ENCODE measurements at places on chromosomes 4 and X.

- DNase-seq: peak; percentile 54
Observed at GRCh38 chrX:123475068-123475724, 257.7 kb downstream of the THOC2 start.

- DNase-seq: no peak
Observed at GRCh38 chr4:40337523-40337922, 2.4 kb downstream of the CHRNA9 start.

DNA sequence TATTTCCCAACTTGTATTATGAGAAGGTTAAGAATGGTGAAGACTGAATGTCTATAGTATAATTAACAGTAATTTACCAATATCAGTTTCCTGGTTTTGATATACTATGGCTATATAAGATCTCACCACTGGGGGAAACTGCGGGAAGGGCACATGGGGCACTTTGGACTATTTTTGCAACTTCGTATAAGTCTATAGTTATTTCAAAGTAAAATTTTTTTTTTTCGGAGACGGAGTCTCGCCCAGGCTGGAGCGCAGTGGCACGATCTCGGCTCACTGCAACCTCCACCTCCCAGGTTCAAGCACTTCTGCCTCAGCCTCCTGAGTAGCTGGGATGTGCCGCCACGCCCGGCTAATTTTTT is 46.1 kb downstream of the CXorf58 start:
- no peak for DNase-seq

- peak; percentile 24 for DNase-seq
Observed at GRCh38 chr4:80221161-80221560, 23.9 kb downstream of the PRDM8 start.

GRCh38 chrX:29746326-29746725 is 469.0 kb upstream of the MAGEB2 start:
- peak; percentile 66 for DNase-seq

DNA sequence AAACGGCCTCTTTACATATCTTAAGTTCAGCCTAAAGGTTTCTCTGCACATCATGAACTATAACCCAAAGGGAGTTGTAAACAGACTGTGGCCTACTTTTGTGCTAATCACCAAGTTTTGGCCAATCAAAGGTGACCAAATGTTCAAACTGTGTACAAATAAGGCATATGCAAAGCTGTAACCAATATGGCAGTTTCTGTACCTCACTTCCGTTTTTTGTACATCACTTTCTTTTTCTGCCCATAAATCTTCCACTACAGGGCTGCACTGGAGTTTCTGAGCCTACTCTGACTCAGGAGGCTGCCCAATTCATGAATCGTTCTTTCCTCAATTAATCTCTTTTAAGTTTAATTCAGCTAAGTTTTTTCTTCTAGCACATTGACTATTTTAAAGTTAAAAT is 318.7 kb downstream of the SLC7A11 start:
- no peak for DNase-seq

- no peak for DNase-seq
Observed at GRCh38 chrX:107448625-107448997, 841 bp upstream of the FRMPD3 start.

DNA sequence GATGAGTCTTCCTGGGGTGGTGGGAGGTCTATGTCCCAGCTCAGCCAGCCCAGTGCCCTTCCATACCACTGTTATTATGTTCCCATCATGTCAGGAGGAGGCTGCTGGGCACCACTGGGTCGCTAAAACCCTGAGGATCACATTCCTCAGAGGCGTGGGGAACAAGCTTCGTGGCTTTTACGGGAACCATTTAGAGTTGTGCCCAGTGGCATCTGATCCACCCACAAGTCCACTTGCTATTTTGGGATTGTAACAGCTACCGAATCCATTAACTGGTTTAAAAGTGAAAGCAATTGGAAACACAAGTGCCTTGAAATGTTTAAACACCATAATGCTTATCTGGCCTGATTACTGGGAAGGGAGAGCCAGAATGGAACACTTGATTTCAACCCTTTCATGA is 13.1 kb upstream of the CCKAR start:
- DNase-seq: peak; percentile 34

GRCh38 chr4:151292038-151292437 is 15.1 kb downstream of the PRSS48 start:
- no peak for DNase-seq

DNA sequence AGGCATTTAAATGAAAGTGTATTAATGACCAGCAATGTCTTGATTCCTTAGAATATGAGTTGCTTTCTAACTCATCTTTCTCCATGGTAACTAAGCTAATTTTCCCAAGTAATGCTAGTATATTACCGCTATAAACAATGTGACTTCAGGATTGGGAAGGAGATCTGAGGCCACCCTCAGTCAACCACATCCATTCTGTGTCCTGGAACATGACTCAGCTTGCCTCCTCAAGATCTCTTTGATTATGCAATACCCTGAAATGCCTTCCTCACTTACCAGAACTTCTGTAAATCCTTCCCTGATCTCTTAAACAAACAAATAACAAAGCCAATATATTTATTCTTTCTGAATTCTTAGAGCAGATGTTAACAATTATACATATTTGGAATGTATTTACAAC is 1495.5 kb downstream of the PCDH18 start:
- DNase-seq: peak; percentile 78

DNA sequence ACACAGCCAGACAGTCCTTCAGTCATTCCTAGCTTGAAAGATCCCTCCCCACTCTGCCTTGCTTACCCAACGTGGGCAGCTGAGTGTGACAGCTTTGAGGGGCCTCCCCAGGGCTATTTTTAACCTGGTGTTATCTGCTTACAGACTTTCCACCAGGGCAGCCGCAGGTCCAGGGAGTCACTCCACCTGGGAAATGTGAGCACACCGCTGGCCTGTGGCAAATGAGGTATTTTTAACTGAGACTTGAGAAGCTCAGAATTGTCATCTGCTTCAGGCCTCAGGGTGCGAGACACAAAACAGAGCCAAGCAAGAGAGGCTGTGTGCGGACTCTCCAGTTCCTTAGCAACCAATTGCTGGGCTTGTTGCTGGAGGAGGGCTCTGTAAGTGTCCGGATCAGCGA is 13.0 kb downstream of the CORIN start:
- DNase-seq: no peak

- peak; percentile 24 for DNase-seq
Observed at GRCh38 chrX:108306086-108306485, 132.1 kb downstream of the COL4A6 start.

DNA sequence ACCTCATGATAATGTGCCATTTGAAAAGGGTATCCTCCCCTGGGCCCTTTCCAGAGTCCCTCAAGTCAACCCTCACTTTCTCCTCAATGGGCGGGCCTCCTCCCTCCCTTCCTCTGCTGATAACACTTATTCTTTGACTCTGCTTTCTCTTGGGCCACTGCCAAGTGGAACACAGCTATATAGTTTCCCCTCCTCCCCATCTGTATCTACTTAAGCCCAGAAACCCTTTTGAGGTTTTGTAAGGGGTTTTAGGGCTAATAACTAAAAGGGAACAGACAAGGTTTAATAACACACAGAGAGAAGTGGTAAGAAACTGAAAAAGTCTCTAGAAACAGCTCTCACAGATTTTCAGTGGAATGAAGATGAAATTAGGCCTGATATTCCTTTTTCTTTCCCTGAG is 116.7 kb downstream of the GPC3 start:
- DNase-seq: no peak

GRCh38 chr4:140052050-140052449 is 101.9 kb downstream of the MAML3 start:
- DNase-seq: peak; percentile 58

- peak; percentile 59 for DNase-seq
Observed at GRCh38 chr4:140952717-140953116, 180.6 kb downstream of the RNF150 start.

GRCh38 chr4:53055274-53055673 is 193.2 kb downstream of the RASL11B start:
- DNase-seq: peak; percentile 77

DNA sequence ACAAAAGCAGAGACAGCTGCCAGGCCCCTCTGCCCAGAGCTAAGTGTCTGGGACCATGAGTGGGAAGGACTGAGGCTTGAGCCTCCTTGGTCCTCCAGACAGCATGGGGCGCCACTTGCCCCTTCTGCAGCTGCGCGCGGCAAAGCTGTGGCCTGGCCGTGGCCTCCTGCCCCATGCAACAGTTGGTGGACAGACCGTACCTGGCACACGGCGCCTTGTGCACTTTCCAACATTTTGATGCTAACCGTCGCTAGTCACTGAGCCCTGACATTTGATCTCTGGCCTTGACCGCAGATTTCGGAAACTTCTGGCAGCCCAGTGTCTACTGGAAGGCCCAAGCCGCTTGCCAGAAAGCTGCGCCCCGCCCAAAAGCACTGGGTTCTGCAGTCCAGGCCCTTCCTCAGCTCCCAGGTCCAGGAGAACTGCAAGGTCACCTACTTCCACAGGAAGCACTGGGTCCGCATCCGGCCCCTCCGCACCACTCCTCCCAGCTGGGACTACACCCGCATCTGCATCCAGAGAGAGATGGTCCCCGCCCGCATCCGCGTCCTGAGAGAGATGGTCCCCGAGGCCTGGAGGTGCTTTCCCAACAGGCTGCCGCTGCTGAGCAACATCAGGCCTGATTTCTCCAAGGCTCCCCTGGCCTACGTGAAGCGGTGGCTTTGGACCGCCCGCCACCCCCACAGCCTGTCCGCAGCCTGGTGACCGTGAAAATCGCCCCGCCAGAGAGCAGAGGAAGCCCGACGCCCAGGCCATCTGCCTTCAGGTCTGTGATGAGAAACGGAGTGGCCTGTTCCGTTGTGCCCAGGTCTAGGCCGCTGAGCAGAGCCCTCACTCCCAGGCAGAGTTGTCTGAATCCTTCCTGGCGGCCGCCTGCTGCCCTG is 35.3 kb upstream of the CA5B start:
- no peak for DNase-seq

- DNase-seq: no peak
Observed at GRCh38 chr4:157226601-157227000, 6.1 kb downstream of the GRIA2 start.

DNA sequence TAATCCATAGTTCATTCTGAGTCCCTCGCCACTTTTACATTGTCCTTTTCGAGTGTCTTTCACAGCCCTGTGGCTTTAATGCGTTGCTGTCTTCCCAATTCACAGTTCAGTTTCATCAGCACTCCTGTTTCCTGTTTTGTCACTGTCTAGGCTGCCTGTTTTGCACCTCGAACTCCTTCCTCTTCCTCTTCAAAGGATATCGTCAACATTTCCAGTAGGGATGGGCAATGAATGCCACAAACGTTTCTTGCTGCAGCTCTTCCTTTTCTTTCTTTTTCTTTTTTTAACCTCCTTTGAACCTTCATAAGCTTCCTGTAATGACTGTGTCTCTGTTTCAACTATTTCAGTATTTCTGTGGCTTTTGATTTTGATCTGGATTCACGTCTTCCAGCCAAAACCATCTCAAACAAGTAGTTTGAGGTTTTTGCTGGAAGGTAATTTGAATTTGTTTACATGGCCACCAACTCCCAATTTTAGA is 105.4 kb downstream of the ANXA3 start:
- peak; percentile 59 for DNase-seq

- DNase-seq: no peak
Observed at GRCh38 chr4:185424905-185425646, 688 bp downstream of the UFSP2 start.

GRCh38 chr4:39429476-39430334 is 23.0 kb downstream of the KLB start:
- no peak for DNase-seq

GRCh38 chrX:20441123-20441522 is 174.4 kb upstream of the RPS6KA3 start:
- DNase-seq: no peak
